ELF-1 (cell line): ENCODE measurements at places on chromosomes 13 and 19.

DNA sequence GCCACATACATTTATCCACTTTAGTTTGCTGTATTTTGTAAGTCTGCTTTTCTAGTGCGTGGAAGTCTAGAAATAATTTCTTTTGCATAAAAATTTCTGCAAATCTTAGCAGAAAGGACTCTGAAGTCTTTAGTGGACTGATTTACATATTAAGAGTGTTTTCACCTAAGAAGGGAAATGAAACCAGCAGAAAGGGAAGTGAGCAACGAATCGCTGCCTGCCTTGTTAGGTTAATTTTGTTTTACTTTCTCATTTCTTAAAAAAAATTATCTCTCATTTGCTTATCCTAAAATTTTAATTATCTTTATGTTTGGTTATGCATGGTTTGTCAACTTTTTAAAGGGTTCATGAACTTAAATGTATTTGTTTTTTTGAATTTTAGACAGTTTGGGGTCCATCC is 767 bp upstream of the GPR18 start:
- no peak for DNase-seq

DNA sequence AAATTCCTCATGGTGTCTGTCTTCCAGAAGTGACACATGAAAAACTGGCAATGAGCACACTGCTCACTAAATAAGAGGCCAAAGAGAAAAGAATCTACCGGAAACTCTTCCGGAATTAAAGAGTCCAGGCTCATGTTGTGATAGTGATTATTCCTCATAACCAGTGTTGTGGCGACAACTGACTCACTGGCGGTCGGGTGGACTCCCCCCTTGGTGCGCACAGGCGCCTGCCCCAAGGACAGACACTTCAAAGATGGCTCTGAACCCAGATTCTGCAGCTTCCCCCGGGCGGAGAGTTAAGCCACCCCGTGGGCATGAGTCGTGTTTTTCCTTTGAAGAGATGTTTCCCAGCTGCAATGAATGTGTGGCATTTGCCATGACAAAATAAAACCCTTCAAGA is 10.3 kb downstream of the IL17D start:
- no peak for DNase-seq

GRCh38 chr13:97072297-97072696 is 78.0 kb upstream of the OXGR1 start:
- DNase-seq: no peak

DNA sequence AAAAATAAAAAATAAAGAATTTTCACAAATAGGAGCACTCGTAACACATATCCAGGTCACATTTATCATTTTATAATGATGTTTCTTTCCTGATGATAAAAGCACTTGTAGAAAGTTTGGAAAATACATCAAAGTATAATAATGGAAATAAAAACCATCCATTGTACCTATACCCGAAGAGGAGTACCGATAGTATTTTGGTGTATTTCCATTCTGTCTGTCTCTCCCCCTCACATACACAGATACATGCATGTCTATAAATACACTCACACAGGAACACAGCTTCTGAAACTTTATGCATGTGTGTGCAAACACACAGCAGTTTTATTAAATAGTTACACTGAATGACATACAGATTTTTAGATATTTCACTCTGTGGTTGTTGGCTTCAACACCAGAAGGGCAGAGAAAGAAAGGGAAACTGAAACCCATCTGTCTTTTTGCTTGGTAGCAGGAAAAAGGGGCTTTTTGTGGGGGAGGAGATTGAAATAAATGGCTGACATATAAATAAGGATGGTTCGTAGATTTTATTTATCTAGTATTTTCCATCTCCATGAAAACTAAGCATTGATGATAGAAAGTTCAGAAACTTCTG is 114.8 kb downstream of the LRCH1 start:
- no peak for DNase-seq

- no peak for DNase-seq
Measured at GRCh38 chr13:49789968-49790367, 2.5 kb downstream of the KPNA3 start.

GRCh38 chr19:40365613-40366401 is 17.3 kb downstream of the PLD3 start:
- DNase-seq: peak; percentile 81

- no peak for DNase-seq
Measured at GRCh38 chr19:1671716-1672037, 19.3 kb upstream of the TCF3 start.

DNA sequence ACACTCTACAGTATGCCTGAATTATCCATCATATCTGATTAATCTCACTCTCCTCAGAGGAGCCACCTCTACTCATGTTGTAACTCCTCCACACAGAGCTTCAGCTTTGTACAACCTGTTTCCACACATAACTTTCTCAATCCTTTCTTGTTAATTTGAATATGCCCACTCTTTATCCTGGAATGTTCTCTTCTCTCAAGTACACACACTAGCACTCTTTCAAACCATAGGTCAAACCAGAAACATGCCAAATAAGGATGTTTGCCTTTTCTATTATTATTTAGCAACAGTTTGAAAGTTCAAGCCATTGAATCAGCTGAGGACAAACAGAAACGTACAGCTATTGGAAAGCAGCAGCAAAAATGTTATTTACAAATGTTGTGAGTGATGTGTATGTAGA is 110.3 kb downstream of the MIPEP start:
- DNase-seq: no peak

GRCh38 chr13:32284927-32285632 is 30.1 kb downstream of the ZAR1L start:
- DNase-seq: no peak

DNA sequence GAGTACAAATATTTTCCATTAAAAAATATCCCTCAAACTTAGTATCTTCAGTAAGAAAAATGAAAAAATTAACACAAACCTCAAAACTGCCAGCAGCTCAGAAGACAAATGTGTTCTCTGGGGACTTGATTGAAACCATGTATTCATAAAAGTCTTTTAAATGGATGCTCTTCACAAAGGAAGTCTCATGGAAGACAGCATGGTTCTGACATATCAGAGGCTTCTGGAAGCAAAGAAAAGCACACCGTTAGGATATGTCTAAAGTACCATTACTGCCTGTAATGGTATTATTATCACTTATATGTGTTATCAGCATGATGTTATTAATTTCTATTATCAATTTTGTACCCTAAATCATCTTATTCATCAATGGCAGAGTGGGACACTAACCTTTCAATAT is 302.8 kb downstream of the ENOX1 start:
- DNase-seq: no peak

- DNase-seq: no peak
Measured at GRCh38 chr19:40358773-40359172, 10.3 kb downstream of the PLD3 start.

- no peak for DNase-seq
Measured at GRCh38 chr19:681029-682019, 5.1 kb downstream of the FSTL3 start.
